ENCODE measurements at places on chromosomes 3 and 15. TPM values are rescaled to one million over a fixed set of nuclear protein-coding genes. Genes with fewer than 3 reads are reported as not detected.

The BOC gene
- 16.6 TPM for total RNA-seq

The CELF6 gene
- total RNA-seq, result 0.37 TPM

The KBTBD8 gene
- 4.0 TPM for total RNA-seq

The RTP3 gene
- not detected for total RNA-seq

The SHC4 gene
- total RNA-seq, result 1.7 TPM

The IFT80 gene
- 87.1 TPM for total RNA-seq

The GASK1A gene
- 2.2 TPM for total RNA-seq

The MAP3K13 gene
- total RNA-seq, result 18.4 TPM

The GLDN gene
- 0.22 TPM for total RNA-seq

The TPRG1 gene
- total RNA-seq, result 1.8 TPM

The FBXO40 gene
- under 0.01 TPM for total RNA-seq

The B3GNT5 gene
- total RNA-seq, result 9.8 TPM

The CASR gene
- total RNA-seq, result not detected

The CIB2 gene
- total RNA-seq, result 3.6 TPM

The GP9 gene
- not detected for total RNA-seq

The GOLGA8T gene
- not detected for total RNA-seq

The TICRR gene
- total RNA-seq, result 3.2 TPM

Measured in uterine smooth muscle cell (primary cell).